Aorta (tissue), 5 donors: ENCODE measurements at places on chromosomes 2 and 18. TPM values are rescaled to one million over a fixed set of nuclear protein-coding genes. Genes with fewer than 3 reads are reported as not detected.

The RAX gene
- total RNA-seq: not detected

The GKN1 gene
- not detected for total RNA-seq

The GREB1 gene
- 7.2 TPM for total RNA-seq

The OTOS gene
- total RNA-seq: not detected

The ACTR1B gene
- total RNA-seq: 74.4 TPM

The SLC9A4 gene
- not detected for total RNA-seq

The TDRD15 gene
- 0.06 TPM for total RNA-seq

DNA sequence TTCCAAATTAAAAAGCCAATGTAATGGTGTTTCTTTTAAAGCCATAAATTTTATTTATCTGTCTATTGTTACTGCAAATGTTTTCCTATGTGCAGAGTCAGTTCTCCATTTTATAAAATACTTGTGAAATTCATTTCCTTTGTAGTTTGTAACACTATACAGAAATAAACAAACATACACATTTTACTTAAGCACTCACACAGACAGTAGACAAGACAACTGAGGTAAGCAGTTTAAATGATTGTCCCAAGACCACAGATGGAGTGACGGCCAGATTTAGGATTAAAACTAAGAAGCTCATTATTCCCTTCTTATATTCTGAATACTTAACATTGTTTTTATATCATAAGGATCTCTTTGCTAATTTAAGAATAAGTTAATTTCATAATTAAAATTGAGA, 100.9 kb downstream of the BAZ2B start:
- H3K27me3 ChIP-seq: no peaks in the 10 kb centered on the region
- no peak for DNase-seq
- H3K4me1 ChIP-seq: peaks cover 4% of the 10 kb centered on the region
- H3K36me3 ChIP-seq: no peaks in the 10 kb centered on the region
- H3K27ac ChIP-seq: no peak overlapping the region

DNA sequence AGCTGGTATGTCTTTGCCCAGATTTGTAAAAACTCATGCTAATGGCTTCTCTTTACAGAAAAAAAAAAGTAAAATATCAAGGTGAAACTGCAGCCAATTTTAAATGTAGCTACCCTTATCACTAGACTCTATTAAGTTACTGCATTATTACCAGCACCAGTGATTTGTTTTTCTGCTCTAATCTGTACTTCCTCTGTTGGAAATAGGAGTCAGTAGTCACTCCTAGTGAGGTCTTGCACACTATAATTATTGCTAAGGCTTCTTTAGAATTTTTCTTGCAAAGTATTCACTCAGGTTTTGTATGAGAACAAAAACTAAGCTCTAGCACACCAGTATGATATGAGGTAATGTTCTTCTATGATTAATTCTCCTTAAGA, 215.5 kb downstream of the XIRP2 start:
- no peak overlapping the region for H3K4me3 ChIP-seq

GRCh38 chr2:205482399-205483081, 199.8 kb upstream of the NRP2 start:
- H3K27ac ChIP-seq: no peak overlapping the region
- H3K27me3 ChIP-seq: no peaks in the 10 kb centered on the region
- H3K4me3 ChIP-seq: no peak overlapping the region
- DNase-seq: no peak

GRCh38 chr2:212725180-212725579, 186.6 kb upstream of the ERBB4 start:
- H3K36me3 ChIP-seq: no peaks in the 10 kb centered on the region
- H3K4me1 ChIP-seq: no peaks in the 10 kb centered on the region
- no peak overlapping the region for H3K27ac ChIP-seq
- H3K27me3 ChIP-seq: no peaks in the 10 kb centered on the region
- DNase-seq: no peak

GRCh38 chr18:36516726-36517125, 219.2 kb downstream of the FHOD3 start:
- H3K4me1 ChIP-seq: no peaks in the 10 kb centered on the region
- H3K27ac ChIP-seq: no peak overlapping the region
- H3K27me3 ChIP-seq: no peaks in the 10 kb centered on the region

- H3K36me3 ChIP-seq: no peaks in the 10 kb centered on the region
- DNase-seq: no peak
- H3K4me1 ChIP-seq: no peaks in the 10 kb centered on the region
- no peak overlapping the region for H3K27ac ChIP-seq
Observed at GRCh38 chr2:110113961-110114591, 1.5 kb downstream of the MALL start.

- H3K4me3 ChIP-seq: no peak overlapping the region
- no peak overlapping the region for H3K27ac ChIP-seq
- DNase-seq: no peak
- H3K27me3 ChIP-seq: no peaks in the 10 kb centered on the region
- H3K4me1 ChIP-seq: no peaks in the 10 kb centered on the region
Observed at GRCh38 chr18:59917422-59917821, 17.6 kb downstream of the PMAIP1 start.

GRCh38 chr2:584863-585823, 92.1 kb downstream of the TMEM18 start:
- no peak overlapping the region for H3K27ac ChIP-seq
- no peaks in the 10 kb centered on the region for H3K36me3 ChIP-seq
- H3K4me1 ChIP-seq: no peaks in the 10 kb centered on the region
- no peaks in the 10 kb centered on the region for H3K27me3 ChIP-seq

GRCh38 chr18:62324917-62325805, at the start of gene TNFRSF11A:
TNFRSF11A (plus strand) TSS chr18:62325310; CDS start chr18:62325353, 43 bp downstream.
- no peaks in the 10 kb centered on the region for H3K4me1 ChIP-seq
- H3K27me3 ChIP-seq: no peaks in the 10 kb centered on the region
- peak within 1 kb of the TSS; percentile 22 for H3K4me3 ChIP-seq
- DNase-seq: peak; percentile 52

DNA sequence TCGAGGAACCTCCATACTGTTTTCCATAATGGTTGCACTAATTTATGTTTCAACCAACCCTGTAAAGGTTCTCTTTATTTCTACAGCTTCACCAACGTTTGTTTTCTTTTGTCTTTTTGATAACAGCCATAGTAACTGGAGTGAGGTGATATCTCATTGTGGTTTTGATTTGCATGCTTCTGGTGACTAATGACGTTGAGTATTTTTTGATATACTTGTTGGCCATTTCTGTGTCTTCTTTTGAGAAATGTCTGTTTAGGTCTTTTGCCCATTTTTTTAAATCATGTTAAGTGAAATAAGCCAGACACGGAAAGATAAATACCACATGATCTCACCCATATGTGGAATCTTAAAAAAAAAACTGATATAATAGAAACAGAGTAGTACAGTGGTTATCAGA, 74.8 kb upstream of the SMIM21 start:
- H3K4me3 ChIP-seq: no peak overlapping the region
- H3K36me3 ChIP-seq: no peaks in the 10 kb centered on the region
- no peaks in the 10 kb centered on the region for H3K4me1 ChIP-seq
- no peak overlapping the region for H3K27ac ChIP-seq
